ENCODE measurements at places on chromosomes 5 and 9. TPM values are rescaled to one million over a fixed set of nuclear protein-coding genes. Genes with fewer than 3 reads are reported as not detected.

DNA sequence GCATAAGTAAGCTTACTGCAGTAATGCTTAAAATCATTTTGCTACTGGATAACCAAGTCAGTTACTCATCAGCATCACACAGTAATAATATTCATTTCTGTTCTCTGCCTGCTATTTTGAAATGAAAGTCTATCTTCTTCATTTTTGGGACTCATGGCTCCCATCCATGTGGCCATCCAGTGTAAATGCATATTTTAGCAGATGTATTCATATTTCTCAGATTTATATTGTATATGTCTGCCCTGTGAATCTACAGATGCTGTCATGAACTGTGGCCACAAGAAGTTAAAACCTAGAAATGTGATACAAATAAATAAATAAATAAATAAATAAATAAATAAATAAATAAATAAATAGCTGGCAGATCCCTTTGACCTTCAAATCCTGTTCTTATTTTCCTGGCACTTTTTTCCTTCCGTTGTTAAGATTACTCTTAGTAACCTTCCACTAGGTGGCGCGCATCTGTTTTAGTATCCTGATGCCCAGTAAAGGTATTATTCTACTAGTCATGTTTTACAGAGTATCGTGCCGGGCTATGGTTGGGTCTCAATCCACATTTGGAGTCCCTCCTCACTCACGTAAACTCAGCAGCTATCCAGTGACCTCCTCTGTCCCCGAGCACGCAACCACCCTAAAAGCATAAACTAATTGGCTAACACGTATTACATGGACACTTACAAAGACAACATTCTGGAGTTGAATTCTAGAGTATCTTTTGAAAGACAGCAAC is 79.2 kb upstream of the IL7R start:
- H3K27me3 ChIP-seq: no peaks in the 10 kb centered on the region
- no peak overlapping the region for H3K4me3 ChIP-seq
- DNase-seq: no peak
- no peak overlapping the region for H3K27ac ChIP-seq
- H3K4me1 ChIP-seq: no peaks in the 10 kb centered on the region

DNA sequence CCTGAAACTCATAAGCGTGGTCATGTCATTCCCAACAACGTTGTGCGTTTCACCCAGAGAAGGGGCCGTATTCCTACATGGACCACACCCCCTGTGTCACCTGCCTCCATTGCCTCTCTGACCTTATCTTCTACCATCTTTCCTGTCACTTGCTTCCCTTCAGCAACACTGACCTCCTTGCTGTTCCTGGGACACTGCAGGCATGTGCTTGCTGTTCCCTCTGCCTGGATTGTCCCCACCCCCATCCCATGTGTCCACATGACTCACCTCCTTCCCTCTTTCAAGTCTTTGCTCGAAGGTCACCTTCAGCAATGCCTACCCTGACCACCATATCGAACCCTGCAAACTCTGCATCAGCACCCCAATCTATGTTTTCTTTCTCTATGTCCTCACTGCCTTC is 133.2 kb upstream of the ZNF618 start:
- H3K4me3 ChIP-seq: no peak overlapping the region
- peaks cover 16% of the 10 kb centered on the region for H3K27me3 ChIP-seq

GRCh38 chr9:27545471-27545870 is 15.9 kb upstream of the MOB3B start:
- no peak for DNase-seq
- H3K27me3 ChIP-seq: no peaks in the 10 kb centered on the region
- no peak overlapping the region for H3K4me3 ChIP-seq

NMUR2 gene
- total RNA-seq: not detected

GRCh38 chr5:176725521-176726280 is 78.4 kb downstream of the TSPAN17 start:
- no peak overlapping the region for H3K4me3 ChIP-seq
- DNase-seq: no peak
- no peaks in the 10 kb centered on the region for H3K4me1 ChIP-seq
- peaks cover 55% of the 10 kb centered on the region for H3K27me3 ChIP-seq

GRCh38 chr5:1293416-1294205 is 1.3 kb downstream of the TERT start:
- no peaks in the 10 kb centered on the region for H3K4me1 ChIP-seq
- H3K4me3 ChIP-seq: no peak overlapping the region
- no peak for DNase-seq
- peaks cover 35% of the 10 kb centered on the region for H3K27me3 ChIP-seq
- H3K27ac ChIP-seq: no peak overlapping the region

Measured in heart right ventricle (tissue), 16 donors.